ENCODE measurements at places on chromosomes 5 and 9.

- DNase-seq: no peak
Measured at GRCh38 chr5:72328172-72328571, 8.0 kb downstream of the PTCD2 start.

DNA sequence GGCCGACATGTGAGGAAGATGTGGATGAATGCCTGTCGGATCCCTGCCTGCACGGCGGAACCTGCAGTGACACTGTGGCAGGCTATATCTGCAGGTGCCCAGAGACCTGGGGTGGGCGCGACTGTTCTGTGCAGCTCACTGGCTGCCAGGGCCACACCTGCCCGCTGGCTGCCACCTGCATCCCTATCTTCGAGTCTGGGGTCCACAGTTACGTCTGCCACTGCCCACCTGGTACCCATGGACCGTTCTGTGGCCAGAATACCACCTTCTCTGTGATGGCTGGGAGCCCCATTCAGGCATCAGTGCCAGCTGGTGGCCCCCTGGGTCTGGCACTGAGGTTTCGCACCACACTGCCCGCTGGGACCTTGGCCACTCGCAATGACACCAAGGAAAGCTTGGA is 14.1 kb downstream of the CRB2 start:
- no peak for DNase-seq

GRCh38 chr9:88522360-88522759 is 12.6 kb upstream of the NXNL2 start:
- no peak for DNase-seq

DNA sequence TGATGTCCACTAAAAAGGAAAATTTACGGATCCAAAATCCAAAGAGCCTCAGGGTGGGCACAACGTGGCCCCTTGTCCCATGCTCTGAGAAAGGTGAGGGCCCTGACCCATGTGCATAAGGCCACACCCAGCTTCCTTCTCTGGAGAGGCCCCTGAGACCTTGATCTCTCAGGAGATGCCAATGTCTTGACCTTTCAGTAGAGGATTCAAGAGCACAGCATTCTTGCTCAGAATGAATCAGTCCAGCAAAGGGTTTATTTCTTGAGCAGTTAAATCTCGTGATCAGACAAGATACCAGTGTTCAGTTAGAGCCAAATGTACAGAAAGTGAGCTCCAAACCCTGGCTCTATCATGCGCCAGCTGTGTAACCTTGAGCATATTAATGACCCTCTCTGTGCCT is 115.9 kb upstream of the DAPK1 start:
- no peak for DNase-seq

DNA sequence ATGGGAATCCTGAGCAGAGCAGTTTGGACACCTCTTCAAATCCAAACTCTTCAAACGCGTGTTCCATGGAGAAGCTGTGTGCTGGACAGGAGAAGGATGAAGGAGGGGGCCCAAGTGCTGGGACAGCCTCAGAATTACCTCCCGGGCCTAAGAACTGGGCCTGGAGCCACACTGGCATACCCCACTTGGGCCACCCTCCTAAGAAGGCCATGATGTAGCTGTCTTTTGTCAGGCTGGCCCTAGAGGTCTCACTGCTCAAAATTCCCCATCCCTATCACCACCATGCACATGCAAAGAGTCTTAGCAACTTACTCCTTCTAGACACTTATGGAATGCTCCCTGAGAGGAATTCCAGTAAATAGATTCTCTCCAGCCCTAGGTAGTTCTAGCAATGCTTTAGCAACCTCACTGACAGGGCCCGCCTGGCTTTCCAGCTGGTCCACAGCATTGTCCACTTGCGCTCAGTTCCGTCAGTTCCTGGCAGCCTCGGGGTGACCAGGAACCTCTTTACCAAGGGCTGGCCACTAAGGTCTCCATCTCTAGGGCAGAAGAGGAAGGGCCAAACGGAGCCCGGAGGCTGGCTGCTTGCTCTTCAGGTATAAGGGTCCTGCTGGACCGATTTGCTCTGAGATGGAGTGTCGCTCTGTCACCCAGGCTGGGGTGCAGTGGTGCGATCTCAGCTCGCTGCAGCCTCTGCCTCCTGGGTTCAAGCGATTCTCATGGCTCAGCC is 75.3 kb downstream of the RGS3 start:
- no peak for DNase-seq

GRCh38 chr9:113454914-113455761 is 8.4 kb upstream of the RGS3 start:
- no peak for DNase-seq

- no peak for DNase-seq
Measured at GRCh38 chr5:122170620-122171019, 41.3 kb downstream of the ZNF474 start.

- no peak for DNase-seq
Measured at GRCh38 chr5:107470295-107470582, 200.5 kb downstream of the EFNA5 start.

- DNase-seq: no peak
Measured at GRCh38 chr5:148993283-148993936, 69.5 kb downstream of the SH3TC2 start.

- DNase-seq: no peak
Measured at GRCh38 chr5:140076788-140077187, 33.7 kb upstream of the NRG2 start.

GRCh38 chr5:140181525-140181924 is 6.5 kb downstream of the CYSTM1 start:
- DNase-seq: no peak

- no peak for DNase-seq
Measured at GRCh38 chr5:142842994-142843905, 73.1 kb downstream of the ARHGAP26 start.

- no peak for DNase-seq
Measured at GRCh38 chr9:89427621-89428221, 70.2 kb downstream of the SEMA4D start.

GRCh38 chr5:77898385-77898784 is 122.2 kb upstream of the TBCA start:
- DNase-seq: no peak

GRCh38 chr5:168353216-168353957 is 61.9 kb downstream of the WWC1 start:
- no peak for DNase-seq
